ENCODE measurements at places on chromosomes 12 and 14. TPM values are rescaled to one million over a fixed set of nuclear protein-coding genes. Genes with fewer than 3 reads are reported as not detected.

Gene PMCH
- not detected for total RNA-seq

GRCh38 chr14:35931346-35931745 is 105.2 kb downstream of the BRMS1L start:
- peaks cover 8% of the 10 kb centered on the region for H3K36me3 ChIP-seq
- DNase-seq = no peak
- H3K4me1 ChIP-seq = peaks cover 47% of the 10 kb centered on the region
- peaks cover 4% of the 10 kb centered on the region for H3K27me3 ChIP-seq

DNA sequence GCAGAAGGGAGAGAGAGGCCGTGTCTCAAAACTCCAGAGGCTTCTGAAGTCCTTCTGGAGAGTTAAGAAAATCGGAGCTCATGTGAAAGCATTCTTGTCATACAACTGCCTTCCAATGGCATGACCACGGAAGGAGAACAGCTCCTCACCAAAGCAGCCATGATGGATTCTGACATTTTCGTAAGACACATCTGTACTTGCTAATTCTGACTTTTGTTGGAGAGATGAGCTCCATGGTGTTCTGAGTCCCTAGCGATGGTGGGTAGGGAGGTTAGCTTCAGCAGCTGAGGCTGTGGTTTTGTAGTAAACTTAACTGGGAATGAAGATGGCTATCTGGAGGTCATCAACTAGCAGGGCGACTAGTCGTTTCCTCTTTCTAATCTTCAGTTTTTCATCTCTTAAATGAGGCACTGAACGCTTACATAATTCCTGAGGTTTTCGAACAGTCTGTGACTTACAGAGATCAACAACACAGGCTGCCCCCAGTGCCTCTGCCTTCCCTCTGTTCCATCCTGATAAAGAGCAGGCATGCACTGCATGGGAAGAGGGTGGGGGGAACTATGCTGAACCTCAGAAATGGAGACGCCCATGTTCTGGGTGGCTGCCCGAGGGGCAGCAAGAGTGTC is 28.6 kb upstream of the DICER1 start:
- no peak for DNase-seq
- no peak overlapping the region for H3K27ac ChIP-seq
- no peak overlapping the region for H3K4me3 ChIP-seq

Gene ANAPC7
- total RNA-seq = 61.8 TPM

Gene MAX
- 158 TPM for total RNA-seq

Gene YAF2
- total RNA-seq = 36.8 TPM

DNA sequence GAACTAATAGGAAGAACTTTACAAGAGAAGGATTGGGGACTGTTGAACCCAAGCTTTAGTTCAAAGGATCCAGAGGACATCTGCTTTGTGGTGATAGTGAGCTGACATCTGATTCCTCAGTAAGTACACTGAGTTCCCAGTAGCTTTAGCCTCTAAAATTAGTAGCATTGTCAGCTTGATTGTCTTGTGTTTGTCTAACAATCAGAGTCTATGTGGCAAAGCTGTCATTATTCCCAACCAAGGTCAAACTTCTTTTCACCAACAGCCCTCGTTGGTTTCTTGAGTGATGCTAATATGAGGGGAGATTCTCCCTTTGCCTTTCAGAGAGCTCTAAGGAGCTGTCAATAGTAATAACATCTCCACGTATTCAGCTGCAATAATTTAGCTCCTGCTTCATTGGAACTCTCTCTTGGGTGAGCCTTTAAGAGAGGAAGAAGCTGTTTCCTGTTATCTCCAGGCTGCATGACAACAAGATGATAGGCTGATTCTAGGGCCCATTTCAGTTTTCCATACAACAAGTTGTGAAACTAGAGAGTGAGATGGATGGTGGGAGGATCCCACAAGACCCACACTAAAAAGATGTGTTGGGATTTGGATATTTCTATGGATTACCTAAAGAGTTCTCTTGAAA is 46.7 kb downstream of the TGFB3 start:
- no peaks in the 10 kb centered on the region for H3K27me3 ChIP-seq
- no peak overlapping the region for H3K4me3 ChIP-seq
- DNase-seq = no peak
- H3K36me3 ChIP-seq = no peaks in the 10 kb centered on the region
- H3K4me1 ChIP-seq = peaks cover 3% of the 10 kb centered on the region

DNA sequence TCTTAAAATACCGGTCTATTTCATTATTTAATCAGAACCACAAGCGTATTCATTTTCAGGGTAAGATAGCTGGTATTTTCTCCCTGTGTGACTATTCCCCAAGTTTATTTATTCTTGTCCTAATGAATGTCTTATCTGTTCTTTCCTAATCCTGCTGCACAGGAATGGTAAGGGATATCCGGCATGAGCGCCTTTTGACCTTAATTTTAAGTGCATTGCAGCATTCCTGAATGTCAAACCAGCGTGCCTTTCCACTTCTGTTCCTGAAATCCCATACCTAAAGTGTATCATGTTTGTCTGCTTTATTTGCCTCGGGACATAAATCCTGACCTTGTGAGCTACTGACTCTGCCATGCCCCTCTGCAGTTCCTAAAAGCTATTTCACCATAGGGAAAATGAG is 1713.2 kb upstream of the FLRT2 start:
- H3K4me1 ChIP-seq = no peaks in the 10 kb centered on the region
- H3K27me3 ChIP-seq = no peaks in the 10 kb centered on the region
- no peaks in the 10 kb centered on the region for H3K36me3 ChIP-seq

DNA sequence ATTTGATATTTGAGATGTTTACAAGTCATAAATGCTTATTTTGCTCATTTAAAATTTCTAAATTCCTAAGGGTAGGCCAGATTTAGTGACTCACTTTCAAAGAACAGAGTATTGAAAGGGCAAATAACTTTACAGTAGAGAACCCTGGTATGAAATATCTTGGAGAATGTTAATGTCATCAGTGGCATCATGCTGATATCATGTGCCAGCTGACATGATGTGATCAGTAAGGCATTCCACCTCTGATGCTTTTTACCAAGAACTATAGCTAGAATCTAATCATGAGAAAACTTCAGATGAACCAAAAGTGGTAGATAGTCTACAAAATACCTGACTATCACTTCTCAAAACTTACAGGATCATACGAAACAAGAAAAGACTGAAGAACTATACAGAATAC is 2.9 kb upstream of the FLRT2 start:
- H3K36me3 ChIP-seq = peaks cover 1% of the 10 kb centered on the region
- no peak overlapping the region for H3K27ac ChIP-seq
- H3K4me3 ChIP-seq = no peak overlapping the region
- H3K4me1 ChIP-seq = peaks cover 6% of the 10 kb centered on the region

DNA sequence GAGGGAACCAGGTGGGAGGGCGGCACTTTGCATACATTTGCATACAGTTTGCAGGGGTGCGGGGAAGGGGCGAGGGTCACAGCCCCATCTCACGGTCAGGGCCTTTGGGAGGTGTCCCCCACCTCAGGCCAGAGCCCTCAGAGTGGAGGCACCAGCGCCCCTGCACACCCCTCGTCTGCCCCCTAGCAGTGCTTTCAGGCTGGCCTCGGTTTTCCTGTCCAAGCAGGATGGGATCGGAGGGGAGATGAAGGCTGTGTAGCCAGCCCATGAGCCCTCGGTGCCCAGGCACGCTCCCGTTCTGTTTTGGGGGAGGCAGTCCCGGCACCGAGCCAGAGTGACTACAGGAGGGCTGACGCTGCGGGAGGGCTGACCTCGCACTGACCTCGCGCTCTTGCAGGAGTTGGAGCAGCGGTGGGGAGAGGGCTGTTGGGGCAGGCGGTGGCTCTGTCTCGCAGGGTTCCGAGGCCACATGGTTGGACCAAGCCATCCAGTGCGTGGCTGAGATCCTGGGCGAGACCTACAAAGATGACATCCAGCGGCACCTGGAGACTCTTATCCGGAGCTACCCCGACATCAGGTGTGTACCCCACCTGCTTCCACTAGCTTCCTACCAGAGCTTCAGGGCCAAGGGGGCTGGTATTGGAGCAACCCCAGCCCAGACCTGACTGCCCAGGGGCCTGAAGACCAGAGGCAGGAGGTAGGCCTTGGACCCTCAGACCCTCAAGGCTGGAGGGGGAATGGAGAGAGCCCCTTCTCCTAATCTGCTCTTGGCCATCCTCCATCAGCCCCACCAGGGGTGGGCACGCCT is 13.6 kb downstream of the EXOC3L4 start:
- no peak for DNase-seq
- no peak overlapping the region for H3K27ac ChIP-seq
- H3K36me3 ChIP-seq = no peaks in the 10 kb centered on the region
- peaks cover 6% of the 10 kb centered on the region for H3K4me1 ChIP-seq

DNA sequence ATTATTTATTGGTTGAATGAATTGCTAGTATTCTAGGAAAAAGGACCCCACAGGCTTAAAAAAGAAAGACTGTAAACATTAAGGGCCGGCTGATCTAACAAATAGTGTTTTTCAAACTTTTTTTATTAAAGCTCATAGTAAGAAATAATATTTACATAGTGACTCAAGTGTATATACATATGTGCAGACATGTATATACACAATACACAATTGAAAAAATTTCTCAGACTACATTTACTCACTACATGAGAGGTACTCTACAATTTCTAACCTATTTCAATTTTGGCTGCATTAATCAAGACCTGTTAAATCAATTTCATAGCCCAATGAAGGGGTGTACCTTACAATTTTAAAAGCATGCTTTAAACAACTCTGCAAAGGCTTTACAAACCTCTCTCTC is 17.5 kb downstream of the KCNH5 start:
- H3K36me3 ChIP-seq = no peaks in the 10 kb centered on the region
- no peaks in the 10 kb centered on the region for H3K4me1 ChIP-seq
- H3K4me3 ChIP-seq = no peak overlapping the region

DNA sequence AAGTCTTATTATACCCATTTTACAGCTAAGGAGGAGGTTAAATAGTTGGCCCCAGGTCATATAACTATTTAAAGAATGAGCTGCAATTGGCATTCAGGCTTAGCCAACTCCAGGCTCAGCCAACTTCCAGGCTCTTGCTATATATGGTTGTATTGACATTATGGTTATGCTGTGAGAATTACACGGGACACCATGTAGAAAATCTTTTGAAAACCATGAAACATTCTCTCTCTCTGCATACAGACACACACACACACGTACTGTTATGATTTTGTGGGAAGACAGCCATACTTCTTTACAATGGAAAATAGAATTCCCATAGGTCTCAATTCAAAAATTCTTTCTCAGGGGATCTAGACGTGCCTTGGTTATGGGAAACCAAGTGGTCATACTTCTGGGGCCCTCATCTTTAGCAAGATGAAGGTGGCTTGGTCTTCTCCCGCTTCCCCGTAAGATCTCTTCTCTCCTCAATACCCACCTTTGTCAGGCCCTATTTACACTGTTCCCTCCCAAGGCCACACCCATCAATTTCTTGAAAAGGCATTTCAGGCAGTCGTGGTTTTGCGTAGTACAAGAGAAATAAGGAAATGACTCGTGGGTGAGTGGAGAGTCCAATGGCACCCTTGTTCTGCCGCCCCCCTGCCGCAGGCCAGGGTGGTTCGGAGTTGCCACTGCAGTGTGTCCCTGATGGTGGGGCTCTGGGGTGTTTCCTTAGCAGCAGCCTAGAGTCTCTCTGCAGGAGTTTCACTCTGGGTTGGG is 10.0 kb upstream of the GPRC5A start:
- peaks cover 32% of the 10 kb centered on the region for H3K4me1 ChIP-seq
- DNase-seq = no peak
- H3K27ac ChIP-seq = peak overlapping the region; percentile 0
- peaks cover 4% of the 10 kb centered on the region for H3K27me3 ChIP-seq
- H3K36me3 ChIP-seq = no peaks in the 10 kb centered on the region
- H3K4me3 ChIP-seq = no peak overlapping the region

- H3K4me3 ChIP-seq = no peak overlapping the region
- H3K36me3 ChIP-seq = no peaks in the 10 kb centered on the region
- no peak overlapping the region for H3K27ac ChIP-seq
- H3K27me3 ChIP-seq = no peaks in the 10 kb centered on the region
- H3K4me1 ChIP-seq = no peaks in the 10 kb centered on the region
These were observed 838.2 kb upstream of the MGAT4C start for GRCh38 chr12:87094356-87094755.

Gene UNC79
- not detected for total RNA-seq

- H3K36me3 ChIP-seq = no peaks in the 10 kb centered on the region
- H3K27me3 ChIP-seq = no peaks in the 10 kb centered on the region
- no peak overlapping the region for H3K27ac ChIP-seq
- H3K4me3 ChIP-seq = no peak overlapping the region
These were observed 793.5 kb upstream of the NOVA1 start for GRCh38 chr14:27391331-27391730.

Gene FERMT2
- total RNA-seq = 0.40 TPM

DNA sequence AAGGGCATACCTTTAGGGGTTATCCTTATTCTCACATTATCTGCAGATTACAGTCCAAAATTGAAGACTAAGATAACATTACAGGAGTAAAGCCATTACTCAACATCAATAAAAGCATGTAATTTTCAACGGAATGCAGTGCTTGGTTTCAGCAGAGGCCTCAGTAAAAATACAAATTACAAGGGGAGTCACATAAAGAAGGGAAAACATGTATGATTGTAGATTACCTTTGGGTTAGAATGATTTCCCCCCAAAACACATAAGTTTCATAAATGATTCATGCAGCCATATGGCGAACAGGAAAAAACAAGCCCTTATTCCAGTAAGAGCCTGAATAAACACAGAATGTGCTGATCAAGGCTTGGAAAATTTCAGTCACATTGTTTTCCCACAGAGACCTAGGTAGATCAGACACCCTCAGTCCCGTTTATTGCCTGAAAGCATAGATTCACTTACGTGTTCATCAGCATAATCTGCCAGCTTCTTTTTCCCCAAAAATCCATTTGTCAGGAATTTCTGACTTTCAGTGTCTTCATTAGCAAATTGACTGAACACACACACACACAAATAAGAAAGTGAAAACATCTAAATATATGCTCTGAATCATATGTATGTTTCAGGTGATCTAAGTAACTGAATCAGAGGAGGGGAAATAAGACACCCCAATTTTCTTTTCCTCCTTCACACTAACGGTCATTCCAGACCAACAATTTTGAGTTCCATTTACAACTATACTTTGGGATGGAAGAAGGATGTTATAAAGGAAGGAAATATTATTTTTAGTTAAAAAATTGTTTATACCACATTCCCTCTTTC is 37.5 kb downstream of the SLC38A4 start:
- no peaks in the 10 kb centered on the region for H3K36me3 ChIP-seq
- DNase-seq = no peak
- H3K4me3 ChIP-seq = no peak overlapping the region
- H3K27me3 ChIP-seq = peaks cover 5% of the 10 kb centered on the region
- H3K27ac ChIP-seq = no peak overlapping the region
- no peaks in the 10 kb centered on the region for H3K4me1 ChIP-seq

GRCh38 chr14:29528889-29529288 is 398.8 kb downstream of the PRKD1 start:
- no peaks in the 10 kb centered on the region for H3K36me3 ChIP-seq
- H3K4me3 ChIP-seq = no peak overlapping the region
- no peaks in the 10 kb centered on the region for H3K4me1 ChIP-seq
- no peaks in the 10 kb centered on the region for H3K27me3 ChIP-seq
- no peak overlapping the region for H3K27ac ChIP-seq

Gene DEPDC4
- 2.1 TPM for total RNA-seq

Gene CTSG
- not detected for total RNA-seq

Measured in activated CD4-positive, alpha-beta T cell treated with anti-CD3 and anti-CD28 coated beads, Interleukin-2, amount 10 ng/mL, durations not matched to agents 7 days and 5 days (primary cell).